NCI-H1436 treated with DMSO at 0.1 percent for 48 hours (cell line): ENCODE measurements at places on chromosomes 3 and 15.

DNA sequence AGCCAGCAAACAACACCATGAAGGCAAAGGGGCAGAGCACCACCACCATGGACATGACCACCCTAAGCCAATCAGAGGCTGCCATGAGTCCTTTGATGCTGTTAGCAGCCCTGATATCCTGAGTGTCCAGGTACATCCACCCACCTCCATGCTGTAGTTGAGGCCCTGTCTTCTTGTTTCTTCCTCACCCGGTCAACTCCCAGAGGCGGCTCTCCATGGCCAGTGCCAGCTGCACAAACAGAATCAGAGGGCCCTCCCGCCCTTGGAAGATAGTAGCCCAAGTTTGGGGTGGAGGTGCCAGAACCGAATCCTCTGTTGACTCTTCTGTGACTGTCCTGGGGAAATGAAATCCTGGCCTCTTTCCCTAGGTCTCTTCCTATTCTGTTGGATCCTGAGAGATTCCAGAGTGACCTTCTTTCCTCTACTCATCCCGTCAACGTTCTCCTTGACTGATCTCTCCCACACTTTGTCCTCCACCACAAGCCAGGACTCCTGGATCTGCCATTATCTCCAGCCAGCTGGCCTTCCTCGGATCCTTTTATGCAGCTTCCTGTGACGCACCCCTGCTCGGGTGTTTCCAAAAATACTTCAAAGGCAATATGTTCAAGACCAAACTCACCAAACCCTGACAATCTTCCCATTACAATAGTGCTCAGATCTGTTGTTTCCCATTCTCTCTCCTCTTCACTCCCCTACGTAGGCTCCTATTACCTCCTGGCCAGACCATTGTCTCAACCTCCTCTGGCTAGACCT is 45.4 kb upstream of the DLG1 start:
- no peak for DNase-seq

- no peak for DNase-seq
These were observed 17.8 kb upstream of the THUMPD3 start for GRCh38 chr3:9345041-9345440.

- no peak for DNase-seq
These were observed 220.7 kb downstream of the FHIT start for GRCh38 chr3:61030469-61031035.

- no peak for DNase-seq
These were observed 37.9 kb upstream of the DLG1 start for GRCh38 chr3:197336348-197336747.

- DNase-seq = no peak
These were observed 52.4 kb downstream of the EIF4E3 start for GRCh38 chr3:71672807-71673206.

GRCh38 chr15:45763170-45763869 is 128.5 kb downstream of the SQOR start:
- DNase-seq = no peak

- DNase-seq = no peak
These were observed 40.9 kb upstream of the SMAD3 start for GRCh38 chr15:67024314-67024997.

DNA sequence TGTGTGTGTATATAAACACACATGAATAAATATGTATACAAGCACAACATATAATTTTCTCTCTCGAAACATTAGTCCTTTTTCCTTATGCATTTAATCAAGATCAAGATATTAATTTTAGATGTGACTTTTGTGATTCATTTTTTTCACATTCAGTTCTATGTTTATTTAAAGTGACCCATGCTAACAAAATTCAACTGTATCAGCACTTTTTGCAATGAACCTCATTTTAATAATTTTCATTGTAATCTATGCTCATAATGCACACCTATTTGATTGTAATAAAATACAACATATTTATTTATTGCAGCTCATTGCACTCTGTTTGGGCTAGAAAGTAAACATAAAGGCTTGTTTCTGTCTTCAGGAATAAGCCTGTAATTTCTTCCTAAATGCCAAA is 586.3 kb downstream of the ROBO2 start:
- no peak for DNase-seq

- no peak for DNase-seq
These were observed 5.3 kb downstream of the EIF5A2 start for GRCh38 chr3:170903123-170903522.

- no peak for DNase-seq
These were observed 101.4 kb upstream of the TLE3 start for GRCh38 chr15:70199124-70199482.

DNA sequence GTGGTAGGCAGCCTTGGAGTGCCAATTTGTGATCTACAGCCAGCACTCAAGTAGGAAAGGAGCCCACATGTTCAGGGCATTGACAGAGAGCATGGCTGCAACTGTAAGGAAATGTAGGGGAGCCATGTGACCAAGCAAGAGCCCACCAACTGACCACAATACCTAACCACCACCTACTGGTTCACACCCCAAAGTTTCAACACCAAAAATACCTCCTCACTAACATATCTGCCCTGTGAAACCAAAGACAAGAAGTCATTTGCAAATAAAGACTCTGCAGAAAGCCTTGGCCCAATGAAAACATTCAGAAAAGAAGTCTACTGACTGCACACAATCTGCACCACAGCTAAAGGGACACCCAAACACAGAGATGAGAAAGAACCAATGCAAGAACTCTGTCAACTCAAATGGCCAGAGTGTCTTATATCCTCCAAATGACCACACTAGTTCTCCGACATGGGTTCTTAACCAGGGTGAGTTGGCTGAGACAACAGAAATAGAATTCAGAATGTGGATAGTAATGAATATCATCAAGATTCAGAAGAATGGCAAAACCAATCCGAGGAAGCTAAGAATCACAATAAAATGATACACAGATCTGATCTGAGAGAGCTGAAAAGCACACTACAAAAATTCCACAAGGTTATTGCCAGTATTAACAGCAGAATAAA is 40.6 kb downstream of the SLC9C1 start:
- no peak for DNase-seq

DNA sequence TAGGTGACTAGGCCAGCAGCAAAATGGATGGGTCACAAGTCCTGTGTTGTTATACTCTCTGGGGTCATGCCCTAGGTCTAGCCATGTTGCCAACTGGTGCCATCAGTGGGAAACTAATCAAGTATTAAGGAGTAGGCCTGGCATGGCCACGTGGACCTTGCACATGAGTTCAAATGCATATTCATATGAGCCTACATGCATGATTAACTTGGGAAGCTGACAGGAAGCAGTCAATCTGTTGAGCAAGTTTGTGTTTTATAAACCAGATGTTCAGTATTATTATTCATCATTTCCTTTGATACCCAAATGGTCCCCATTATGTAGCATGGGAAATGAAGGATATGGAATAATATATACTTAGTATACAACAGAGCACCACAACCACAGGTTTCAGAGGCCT is 95.0 kb downstream of the LRTM1 start:
- no peak for DNase-seq

GRCh38 chr15:78374436-78375393 is 34.6 kb downstream of the CRABP1 start:
- DNase-seq = no peak

- no peak for DNase-seq
These were observed 26.6 kb downstream of the ACSBG1 start for GRCh38 chr15:78207641-78208340.

DNA sequence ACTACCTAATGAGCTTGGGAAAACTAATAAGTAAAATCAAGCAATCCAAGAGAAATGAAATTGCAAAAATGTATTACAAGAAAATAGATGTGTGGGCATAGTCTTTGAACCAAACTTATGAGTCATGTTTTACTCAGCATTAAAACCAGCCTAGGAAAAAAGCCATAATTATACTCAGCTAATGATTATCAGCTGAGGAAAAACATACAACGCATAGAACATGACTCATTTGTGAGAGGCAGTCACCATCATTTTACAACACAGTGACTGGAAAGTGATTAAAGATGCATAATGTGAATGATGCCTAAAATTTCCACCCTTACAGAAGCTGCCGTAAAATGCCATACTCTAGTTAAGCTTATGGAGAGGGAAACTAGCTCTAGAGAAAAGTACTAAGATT is 238.0 kb upstream of the EOMES start:
- no peak for DNase-seq

- no peak for DNase-seq
These were observed 45.4 kb upstream of the CTDSPL start for GRCh38 chr3:37816271-37816670.
